ENCODE measurements at places on chromosomes 2 and 18. TPM values are rescaled to one million over a fixed set of nuclear protein-coding genes. Genes with fewer than 3 reads are reported as not detected.

GRCh38 chr2:147045113-147045512 lies 799.7 kb upstream of the ACVR2A start:
- no peak for DNase-seq

The NTSR2 gene
- not detected for polyA plus RNA-seq

GRCh38 chr18:53402670-53403069 lies 821.8 kb downstream of the MBD2 start:
- DNase-seq, result no peak

The RAB12 gene
- polyA plus RNA-seq, result 39.1 TPM

The LYPD6B gene
- 33.9 TPM for polyA plus RNA-seq

DNA sequence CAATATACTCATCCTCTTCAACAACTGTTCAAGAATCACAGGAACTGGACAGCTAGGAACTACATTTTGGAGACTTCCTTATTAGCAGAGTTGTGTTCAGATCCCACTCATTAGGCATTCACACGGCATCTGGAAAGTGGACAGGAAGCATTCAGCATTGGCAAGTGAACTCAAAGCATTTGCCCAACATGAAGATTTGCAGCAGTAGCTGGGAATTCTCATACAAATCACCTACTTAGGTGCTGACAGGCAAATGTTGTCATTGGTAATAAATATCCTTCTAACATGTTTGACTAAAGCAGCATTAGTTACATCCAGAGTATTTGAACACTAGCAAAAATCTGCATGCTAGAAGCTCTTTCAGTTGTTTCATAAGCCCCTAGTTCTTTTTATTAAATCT lies 350.8 kb downstream of the PTH2R start:
- DNase-seq, result no peak

The SERPINB11 gene
- polyA plus RNA-seq, result not detected

GRCh38 chr2:28661589-28662001 lies 90.0 kb upstream of the PPP1CB start:
- peak; percentile 69 for DNase-seq

DNA sequence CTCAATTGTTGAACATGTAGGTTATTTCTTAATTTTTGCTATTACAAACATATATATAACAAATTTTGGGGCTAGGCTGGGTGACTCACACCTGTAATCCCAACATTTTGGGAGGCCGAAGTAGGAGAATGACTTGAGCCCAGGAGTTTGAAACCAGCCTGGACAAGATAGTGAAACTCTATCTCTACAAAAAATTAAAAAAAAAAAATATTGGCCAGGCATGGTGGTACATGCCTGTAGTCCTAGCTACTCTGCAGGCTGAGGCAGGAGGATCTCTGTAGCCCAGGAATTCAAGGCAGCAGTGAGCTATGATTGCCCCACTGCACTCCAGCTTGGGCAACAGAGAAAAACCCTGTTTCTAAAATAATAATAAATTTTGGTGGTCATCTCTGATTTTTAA lies 23.5 kb downstream of the SLC4A1AP start:
- DNase-seq, result no peak

- DNase-seq, result no peak
These were observed 533.6 kb downstream of the RNF144A start for GRCh38 chr2:7450833-7451190.

DNA sequence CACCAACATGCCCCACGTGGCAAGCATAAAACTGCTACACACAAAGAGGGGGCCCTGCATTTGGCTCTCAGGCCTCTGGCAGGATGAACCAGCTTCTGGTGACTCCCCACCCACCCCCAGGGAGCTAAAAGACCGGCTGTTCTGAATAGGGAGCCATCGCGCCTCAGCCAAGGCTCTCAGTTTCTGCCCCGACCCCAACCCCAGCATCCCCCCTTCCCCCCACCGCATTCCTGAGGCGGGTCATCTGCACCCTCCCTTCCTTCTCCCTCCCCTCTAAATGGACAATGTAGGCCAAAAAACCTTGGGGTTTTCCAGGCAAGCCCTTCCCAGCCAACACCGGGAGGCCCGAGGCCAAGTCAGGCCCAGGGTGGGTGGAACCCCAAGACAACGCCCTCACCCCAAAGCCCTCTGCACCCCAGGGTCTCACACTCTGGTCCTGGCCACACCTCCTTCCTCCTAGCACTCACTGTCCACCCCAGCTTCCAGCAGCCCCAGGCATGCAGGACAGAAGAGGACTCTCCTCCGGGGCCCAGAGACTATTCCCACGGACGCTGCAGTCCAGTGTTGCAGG lies 5.7 kb downstream of the CYP26B1 start:
- DNase-seq, result no peak

- DNase-seq, result no peak
These were observed 95.8 kb upstream of the GPC1 start for GRCh38 chr2:240339411-240340360.

GRCh38 chr18:42675810-42676209 lies 439.7 kb downstream of the RIT2 start:
- no peak for DNase-seq

The CPLX4 gene
- polyA plus RNA-seq, result 0.23 TPM

GRCh38 chr18:29512761-29513160 lies 1335.8 kb upstream of the CDH2 start:
- no peak for DNase-seq

- no peak for DNase-seq
These were observed 149.3 kb downstream of the FAM124B start for GRCh38 chr2:224252631-224253030.

DNA sequence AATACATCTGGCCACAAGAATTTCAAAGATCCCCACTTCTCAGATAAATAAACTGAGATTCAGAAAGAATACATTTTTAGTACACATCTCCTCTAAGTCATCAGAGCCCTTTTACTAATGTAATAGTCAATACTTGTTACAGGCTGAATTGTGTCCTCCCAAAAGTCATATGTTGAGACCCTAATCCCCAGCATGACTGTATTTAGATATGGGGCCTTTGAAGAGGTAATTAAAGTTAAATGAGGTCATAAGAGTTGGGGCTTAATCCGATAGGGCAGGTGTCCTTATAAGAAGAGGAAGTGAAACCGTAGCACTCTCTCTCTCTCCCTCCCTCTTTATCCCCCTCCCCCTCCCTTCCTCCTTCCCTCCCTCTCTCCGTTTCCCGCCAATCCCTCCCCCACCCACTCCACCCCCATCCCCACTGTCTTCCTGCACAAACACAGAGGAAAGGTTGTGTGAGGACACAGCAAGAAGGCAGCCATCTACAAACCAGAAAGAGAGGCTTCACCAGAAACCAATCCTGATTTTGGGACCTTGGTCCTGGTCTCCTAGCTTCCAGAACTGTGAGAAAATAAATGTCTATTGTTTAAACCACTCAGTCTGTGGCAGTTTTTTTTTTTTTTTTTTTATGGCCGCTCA lies 66.6 kb upstream of the ZNF397 start:
- no peak for DNase-seq

All from renal cortex interstitium (tissue), 15 donors.